ENCODE measurements at places on chromosomes 1 and 21.
A peak's percentile ranks its signal among the peaks of the same experiment; 100 is the strongest.

- DNase-seq = no peak
These were observed 86.0 kb upstream of the GNG4 start for GRCh38 chr1:235735621-235736020.

- no peak for DNase-seq
These were observed 120.8 kb upstream of the RRP15 start for GRCh38 chr1:218164111-218164929.

DNA sequence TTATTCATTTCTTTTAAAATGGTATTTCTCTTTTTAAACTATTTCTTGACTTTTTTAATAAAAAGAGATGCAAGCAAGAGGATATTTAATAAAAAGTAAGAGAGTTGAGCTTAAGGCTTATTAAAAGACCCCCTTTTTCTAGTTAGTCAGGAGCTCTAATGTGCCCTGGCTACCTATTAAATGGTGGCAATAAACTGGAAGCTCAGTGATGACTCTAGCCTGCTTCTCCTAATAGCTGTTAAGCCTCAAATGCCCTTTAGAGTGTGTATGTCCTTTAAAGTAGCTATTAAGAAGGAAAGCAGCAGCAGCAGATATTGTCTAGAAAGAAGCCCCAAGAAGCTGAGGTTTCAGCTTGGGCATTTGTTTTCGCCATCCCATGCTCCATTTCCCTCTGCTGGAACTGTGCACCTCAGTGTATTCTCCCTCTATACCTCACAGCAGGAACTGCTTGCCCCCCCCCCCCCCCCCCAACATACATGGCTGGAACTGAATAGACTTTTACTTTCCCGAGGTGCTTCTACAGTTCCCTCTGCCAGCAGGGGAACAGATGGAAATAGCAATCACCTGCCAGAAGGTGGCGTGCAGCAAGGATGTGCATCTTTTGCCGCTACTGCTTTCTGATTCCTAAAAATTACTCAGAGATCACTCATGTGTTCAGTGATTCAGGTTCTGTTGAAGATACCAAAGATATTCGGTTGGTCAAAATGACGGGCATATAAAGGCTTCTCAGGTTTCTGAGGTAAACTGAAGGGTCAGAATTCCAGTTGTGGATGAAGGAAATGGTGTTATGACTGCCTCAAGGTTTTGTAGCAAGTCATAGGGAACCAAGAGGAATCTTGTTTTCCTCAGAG, 2.5 kb downstream of the RGS4 start:
- DNase-seq = no peak

DNA sequence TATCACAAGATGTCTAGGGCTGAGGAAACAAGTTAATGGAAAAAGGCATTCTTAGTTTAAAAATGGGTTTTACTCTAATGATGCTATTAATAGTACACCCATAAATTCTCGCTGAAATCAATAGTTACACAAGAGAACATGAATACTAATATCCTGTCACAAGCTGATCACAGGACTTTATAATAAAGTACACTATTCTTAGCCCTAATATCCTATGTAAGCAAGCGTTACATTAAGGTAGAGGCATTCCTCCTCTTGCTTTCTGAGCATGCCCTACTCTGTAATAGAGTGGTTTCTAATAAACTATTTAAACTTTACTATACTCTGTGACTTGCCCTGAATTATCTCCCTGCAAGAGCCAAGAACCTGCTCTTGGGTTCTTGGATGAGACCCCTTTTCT, 6.5 kb upstream of the PACC1 start:
- no peak for DNase-seq

- no peak for DNase-seq
These were observed 154.3 kb upstream of the USP24 start for GRCh38 chr1:55369474-55369873.

DNA sequence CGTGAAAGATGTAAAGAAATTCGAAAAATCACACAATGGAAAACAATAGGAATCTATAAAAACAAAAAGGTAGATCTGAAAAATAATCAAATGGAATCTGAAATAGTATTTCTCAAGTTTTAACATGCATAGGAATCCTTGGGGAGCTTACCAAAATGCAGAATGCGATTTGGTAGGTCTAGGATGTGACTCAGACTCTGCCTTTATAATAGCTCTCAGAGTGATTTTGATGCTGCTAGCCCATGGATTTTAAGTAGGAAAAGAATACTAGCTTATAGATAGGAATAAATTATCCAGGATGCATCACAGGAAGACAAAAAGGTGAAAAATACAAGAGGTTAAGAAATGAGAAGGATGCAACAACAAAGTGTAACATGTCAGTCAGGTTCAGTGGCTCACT, 14.1 kb upstream of the RABGGTB start:
- DNase-seq = no peak

- DNase-seq = no peak
These were observed 126.1 kb downstream of the LIPI start for GRCh38 chr21:14084701-14085100.

- no peak for DNase-seq
These were observed 40.3 kb upstream of the CASZ1 start for GRCh38 chr1:10836726-10837125.

- DNase-seq = no peak
These were observed 29.1 kb upstream of the FMO3 start for GRCh38 chr1:171061425-171062143.

DNA sequence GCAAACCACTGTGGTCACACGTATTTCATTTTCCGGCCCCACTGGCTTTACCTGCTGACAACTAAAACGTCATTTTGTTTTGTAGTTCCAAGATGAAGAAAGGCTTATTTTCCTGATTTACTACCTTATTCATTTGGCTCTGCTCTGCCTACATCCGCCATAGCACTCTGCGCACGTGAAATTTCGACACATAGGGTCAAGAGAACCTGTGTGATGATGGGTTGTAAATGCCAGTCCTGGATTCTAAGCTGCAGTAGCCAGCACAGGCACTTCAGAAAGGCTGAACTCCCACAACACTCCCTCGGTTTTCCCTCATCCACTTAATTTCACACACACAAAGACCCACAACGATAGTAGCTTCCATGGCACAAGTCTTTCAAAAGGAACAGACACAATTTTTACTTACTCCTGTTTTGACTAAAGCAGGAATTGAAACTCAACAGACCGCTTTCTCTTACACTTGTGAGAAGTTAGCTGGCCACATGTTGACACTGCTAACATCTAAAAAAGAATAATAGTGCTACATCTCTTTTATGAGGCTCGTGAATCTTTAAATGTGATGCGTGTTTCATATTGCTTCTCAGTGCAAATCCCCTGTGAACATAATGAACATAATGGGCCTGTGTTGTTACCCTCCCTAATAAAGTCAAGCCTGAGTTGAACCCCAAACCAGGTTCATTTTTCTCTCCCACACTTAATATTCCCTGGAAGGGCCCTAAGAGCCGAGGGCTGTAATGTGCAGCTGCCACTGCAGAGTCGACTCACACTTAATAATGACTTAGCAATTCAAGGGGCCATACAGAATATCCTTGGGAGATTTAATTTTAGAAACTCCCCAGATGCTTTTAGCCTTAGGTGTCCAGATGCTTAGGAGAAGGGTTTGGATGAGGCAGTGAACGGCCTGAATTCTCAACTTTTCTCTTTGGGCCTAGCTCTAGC, 1.5 kb upstream of the RUNX1 start:
- DNase-seq = no peak

DNA sequence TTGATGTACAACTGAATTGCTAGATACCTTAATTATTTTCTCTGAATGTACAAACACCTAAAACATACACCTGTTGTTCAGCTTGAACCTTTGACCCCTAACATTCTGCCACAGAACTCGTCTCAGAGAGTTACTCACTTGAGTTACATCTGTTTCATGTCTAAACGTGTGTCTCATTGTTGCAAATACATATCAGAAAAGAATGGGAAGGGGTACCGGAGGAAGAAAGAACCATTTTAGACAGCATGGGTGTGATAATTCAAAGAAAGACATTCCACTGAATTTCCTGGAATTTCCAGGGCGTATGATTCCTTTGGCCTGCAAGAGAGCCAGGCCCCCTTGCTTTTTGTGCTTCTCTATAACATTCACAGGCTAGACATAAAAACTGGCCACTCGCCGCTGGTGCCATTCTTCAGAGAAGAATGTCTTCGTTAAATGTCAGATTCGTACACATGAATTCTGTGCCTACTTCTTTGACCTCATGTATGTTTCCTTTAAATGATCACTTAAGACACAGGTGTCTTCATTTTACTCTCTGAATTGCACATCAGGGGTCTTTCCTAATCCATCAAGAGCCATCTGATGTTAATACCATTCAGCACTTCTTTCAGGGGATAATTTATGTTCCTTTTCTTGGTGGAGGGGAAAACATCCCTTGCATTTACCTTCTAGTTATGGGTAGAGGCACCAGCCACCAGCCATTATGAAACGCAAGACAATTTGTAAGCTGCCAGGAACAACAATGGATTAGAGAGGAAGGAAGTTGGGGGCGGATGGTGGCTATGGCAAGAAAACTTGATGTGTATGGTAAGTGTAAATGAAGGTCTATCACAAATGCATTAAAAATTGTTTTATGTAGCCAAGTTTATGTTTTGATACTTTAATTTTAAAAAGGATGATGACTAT, 12.7 kb downstream of the ATF3 start:
- no peak for DNase-seq

GRCh38 chr1:75559136-75559535, 51.8 kb downstream of the SLC44A5 start:
- DNase-seq = no peak

- no peak for DNase-seq
These were observed 75.6 kb upstream of the ROR1 start for GRCh38 chr1:63698001-63698838.

GRCh38 chr1:114322734-114323133, 169.1 kb upstream of the SYT6 start:
- DNase-seq = no peak

DNA sequence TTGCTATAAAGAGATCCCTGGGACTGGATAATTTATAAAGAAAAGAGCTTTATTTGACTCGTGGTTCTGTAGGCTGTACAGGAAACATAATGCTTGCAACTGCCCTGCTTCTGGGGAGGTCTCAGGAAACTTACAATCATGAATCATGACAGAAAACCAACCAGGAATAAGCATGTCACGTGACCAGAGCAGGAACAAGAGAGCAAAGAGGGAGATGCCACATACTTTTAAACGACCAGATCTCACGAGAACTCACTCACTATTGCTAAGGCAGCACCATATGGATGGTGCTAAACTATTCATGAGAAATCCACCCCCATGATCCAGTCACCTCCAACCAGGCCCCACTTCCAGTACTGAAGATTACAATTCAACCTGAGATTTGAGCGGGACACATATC, 49.8 kb upstream of the RCC1 start:
- DNase-seq = no peak

DNA sequence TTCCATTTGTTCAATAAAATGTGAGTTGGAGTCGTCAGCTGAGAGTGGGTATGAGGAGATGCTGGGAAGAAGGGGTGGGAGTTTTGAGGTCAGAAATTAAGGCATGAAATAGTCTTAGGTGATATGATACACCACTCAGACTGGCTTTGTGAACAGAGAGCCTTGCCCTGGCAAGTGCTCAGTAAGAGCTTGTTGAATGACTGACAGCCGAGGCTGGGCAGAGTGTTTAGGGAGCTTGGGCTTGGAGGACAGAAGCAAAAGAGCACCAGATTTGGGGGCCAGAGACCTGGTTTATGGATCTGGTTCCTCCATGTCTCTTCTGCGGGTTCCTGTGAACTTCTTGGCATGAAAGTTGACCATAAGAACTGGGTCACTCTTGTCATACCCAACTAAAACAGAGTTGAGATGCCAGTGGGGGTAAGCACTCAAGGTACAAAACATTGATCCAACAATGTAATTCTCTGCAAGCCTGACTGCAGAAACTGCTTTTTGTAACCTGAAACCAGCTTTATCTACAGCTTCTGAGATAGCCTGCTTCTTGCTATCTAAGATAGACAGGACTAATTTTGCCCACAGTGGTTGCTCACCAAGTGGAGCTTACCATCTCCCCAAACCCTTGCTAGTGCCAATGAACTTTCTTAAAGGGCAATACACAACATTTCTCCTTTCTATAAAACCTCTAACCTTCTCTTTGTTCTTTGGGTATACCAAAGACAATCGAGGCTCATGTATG, 126.4 kb downstream of the TENT5C start:
- no peak for DNase-seq

- no peak for DNase-seq
These were observed 181.9 kb downstream of the SPATA17 start for GRCh38 chr1:217813031-217813430.

- no peak for DNase-seq
These were observed 63.6 kb upstream of the GNG12 start for GRCh38 chr1:67896826-67897225.

- DNase-seq = no peak
These were observed 614.1 kb downstream of the SMYD3 start for GRCh38 chr1:245893025-245893424.

DNA sequence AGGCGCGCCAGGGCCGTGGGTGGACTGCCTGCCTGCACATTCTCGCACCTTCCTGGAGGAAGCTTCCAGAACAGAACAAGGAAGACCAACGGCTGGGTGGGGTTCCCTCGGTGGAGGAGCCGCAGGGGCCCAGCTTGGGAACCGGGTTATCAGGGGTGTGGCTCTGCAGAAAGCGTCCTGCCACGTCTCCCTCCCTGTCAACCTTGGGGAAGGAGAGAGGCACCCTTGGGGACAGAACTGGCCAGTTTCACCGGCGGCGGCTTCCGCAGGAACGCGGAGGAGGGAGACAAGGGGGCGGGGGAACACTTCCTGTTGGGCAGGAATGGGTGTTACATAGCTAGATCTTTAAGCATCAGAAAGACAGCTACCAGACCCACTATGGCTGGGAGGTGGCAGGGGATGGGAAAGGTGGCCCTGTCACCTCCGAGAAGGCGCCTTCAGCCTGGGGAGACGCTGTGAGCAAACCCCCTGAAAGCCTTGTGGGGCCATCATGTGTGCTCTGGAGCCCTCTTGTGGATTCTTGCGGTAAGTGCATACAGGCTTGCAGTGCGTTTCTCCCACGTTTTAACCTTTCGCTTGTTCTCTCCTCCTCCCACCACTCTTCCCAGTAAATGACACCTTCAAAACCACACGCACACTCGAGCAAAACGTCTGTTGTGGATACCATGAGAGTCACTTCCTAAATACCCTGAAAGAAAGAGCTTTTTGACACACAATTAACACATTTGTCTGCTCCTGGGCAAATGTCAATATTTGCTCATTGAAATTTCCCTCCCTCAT, 3.8 kb upstream of the PLEKHA6 start:
- DNase-seq = peak; percentile 55

All from activated CD8-positive, alpha-beta memory T cell treated with anti-CD3 and anti-CD28 coated beads for 4 hours (primary cell).